ENCODE measurements at places on chromosomes 2 and 18.

DNA sequence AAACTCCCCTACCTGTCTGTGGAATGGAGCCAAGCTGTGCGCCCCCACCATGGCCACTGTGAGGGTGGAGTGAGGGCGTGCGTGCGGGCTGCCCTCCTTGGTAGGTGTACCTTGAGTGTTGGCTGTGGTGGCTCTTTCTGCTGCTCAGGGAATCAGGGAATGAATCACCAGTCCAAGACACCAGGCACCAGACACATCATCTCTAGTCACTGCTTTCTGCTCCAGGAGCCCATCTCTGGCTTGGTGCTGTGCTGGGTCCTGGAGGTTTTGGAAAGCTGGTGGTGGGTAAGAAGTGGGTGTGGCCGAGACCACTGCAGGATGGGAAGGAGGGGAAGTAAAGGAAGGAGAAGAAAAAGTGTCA is 209.9 kb downstream of the SEPTIN10 start:
- no peak for DNase-seq

- peak; percentile 35 for DNase-seq
Observed at GRCh38 chr2:215917953-215918620, 95.3 kb downstream of the MREG start.

DNA sequence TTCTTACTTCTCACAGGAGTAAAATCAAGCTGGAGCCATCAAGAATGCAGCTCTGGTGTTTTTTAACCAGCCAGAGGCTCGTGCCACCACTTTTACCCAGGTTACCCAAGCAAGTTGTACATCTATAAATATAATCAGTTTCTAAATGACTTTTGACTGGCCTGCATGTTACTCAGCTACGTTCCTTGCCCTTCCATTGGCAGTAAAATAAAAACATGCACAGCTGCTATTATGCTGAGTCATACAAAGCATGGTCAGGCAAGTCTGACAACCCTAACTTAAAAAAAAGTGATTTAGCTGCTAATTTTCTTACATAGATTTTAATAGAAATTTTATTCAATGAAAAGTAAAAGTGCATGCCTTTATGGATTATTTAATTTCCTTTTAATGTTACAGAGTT is 111.7 kb upstream of the CSRNP3 start:
- DNase-seq = no peak

DNA sequence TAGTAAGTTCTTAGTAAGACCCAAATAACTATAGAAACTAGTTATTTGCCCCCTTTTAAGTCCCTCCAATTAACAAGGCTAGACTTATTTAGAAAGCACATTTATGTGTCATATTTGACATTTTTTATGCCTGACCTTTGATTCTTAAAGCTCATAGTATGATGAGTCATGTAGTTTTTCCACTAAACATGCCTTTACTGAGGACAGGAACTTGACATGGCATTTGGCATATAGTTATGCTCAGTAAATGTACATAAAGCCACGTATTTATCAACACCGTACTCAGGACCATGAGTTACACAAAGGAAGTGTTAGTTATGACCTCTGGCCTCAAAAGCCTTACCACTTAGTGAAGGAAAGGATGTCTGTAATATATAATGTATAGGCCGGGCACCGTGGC is 78.9 kb downstream of the GNAL start:
- DNase-seq = no peak

- DNase-seq = no peak
Observed at GRCh38 chr2:37344453-37345361, at the start of gene QPCT. TSS of gene QPCT (plus strand) at chr2:37344630. CDS start at chr2:37344732, 102 bp downstream.

DNA sequence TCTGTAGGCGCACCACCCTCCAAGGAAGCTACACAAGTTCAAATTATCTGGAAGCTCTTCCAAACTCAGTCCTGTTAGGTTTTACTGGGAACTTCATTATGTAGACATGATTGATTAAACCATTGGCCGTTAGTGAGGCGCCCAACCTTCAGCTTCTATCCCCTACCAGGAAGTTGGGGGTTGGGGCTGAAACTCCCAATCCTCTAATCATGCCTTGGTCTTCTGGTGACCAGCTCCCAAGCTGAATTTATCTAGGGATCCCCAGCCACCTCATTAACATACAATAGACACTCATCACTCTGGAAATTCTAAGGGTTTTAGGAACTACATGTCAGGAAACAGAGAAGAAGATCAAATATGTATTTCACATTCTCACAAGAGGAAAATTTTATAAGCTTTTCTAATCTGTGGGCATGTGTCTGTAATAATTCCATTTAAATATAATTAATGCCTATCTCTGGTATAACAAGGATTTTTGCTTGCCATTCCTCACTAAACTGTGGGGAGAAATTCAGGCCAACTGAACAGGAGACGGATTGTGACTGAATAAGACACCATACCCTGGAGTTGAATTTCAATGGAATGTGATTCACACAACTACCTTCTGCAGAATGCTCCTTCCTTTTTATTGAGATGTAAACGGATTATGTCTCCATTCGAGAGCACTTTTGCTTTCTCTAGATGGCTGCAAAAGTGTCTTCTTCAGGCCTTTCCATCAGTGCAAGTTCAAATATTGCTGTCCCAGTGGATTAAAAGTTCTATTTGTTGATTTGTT is 328.6 kb downstream of the LRRTM1 start:
- no peak for DNase-seq

DNA sequence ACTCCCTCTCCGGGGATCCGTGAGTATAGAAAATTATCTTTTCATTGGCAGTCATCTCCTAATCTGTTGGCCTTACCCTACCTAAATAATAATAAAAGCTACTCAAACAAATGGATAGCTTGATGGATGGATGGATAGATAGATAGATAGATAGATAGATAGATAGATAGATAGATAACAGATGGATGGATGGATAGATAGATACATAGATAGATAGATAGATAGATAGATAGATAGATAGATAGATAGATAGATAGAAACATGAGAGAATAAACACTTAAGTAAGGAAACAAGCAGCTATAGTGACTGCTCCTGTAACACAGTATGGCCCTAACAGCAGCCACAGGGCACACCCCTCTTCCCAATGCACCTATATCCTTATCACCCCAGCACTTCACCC is 35.1 kb downstream of the MRPL30 start:
- DNase-seq = no peak

GRCh38 chr2:39108377-39108776 is 12.5 kb downstream of the SOS1 start:
- no peak for DNase-seq

DNA sequence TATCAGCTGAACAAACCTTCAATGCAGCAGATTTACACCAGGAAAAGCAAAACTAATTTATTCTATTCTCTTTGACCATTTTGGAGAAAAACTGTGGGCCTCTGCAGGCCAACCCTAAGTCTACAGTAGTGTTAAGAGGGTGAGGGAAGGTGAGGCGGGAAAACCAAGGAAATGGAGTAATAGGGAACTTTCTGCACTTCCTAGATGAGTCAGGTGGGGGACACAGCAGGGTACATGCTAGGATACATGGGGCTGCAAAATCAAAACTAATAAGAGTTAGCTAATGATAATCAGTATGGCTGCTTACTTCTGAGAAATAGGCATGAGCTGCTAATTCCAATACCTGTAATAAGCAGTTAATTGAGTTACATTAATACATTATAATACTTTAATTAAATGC is 66.0 kb upstream of the PGAP1 start:
- DNase-seq = no peak

DNA sequence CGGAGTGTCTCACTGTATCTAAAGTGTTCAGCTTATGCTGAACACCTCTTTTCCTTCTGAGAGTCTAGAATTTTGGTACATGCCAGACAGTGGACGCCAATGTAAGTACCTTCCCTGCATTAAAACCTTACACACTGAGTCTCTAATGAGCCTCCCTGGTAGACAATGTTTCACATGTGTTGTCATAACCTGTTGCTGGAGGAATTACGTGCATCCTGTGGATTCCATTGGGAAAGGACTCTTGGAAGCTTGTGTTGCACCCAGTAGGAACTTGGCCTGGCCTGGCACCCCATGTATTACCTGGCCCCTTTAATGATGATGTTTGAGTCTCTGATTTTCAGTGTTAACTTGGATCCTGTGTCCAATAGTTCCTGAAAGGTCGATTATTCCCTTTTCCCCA is 20.5 kb downstream of the CHCHD5 start:
- no peak for DNase-seq

- DNase-seq = no peak
Observed at GRCh38 chr2:19841918-19842693, 59.7 kb downstream of the TTC32 start.

- DNase-seq = no peak
Observed at GRCh38 chr2:85718009-85718391, 23.8 kb downstream of the GNLY start.

- DNase-seq = no peak
Observed at GRCh38 chr2:234845602-234846590, 105.9 kb upstream of the SH3BP4 start.

DNA sequence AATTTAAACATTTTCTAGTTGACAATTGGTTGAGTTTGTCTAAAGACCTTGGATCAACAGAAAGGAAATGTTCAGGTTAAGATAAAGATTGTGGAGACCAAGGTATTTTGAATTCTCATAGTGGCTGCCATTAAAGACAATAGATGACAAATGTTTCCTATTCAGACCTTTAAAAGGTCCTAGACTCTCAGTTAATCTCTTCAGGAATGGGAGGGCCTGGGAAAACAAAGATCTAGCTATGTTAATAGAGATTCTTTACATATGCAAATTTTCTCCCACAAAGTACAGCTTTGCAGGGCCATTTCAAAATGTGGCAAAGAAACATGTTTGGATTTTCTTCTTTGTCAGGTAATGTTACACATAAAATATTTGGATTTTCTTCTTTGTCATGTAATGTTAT is 403.9 kb downstream of the SPAG16 start:
- DNase-seq = peak; percentile 1

- no peak for DNase-seq
Observed at GRCh38 chr2:174970092-174970491, 35.1 kb downstream of the CHN1 start.

Data from H1 (cell line).